ENCODE measurements at places on chromosomes 2 and 18.

- peak; percentile 56 for DNase-seq
Measured at GRCh38 chr18:68735483-68736343, 20.8 kb upstream of the TMX3 start.

DNA sequence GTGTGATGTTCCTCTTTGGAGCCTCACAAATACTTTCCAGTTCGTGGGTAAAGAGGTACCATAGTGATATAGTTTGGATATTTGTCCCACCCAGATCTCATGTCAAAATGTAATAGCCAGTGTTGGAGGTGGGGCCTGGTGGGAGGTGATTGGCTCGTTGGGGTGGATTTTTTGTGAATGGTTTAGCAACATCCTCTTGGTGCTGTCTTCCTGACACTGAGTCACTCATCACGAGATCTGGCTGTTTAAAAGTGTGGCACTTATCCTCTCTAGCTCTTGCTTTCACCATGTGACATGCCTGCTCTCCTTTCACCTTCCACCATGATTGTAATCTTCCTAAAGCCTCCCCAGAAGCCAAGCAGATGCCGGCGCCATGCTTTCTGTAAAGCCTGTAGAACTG lies 3.0 kb upstream of the CCDC93 start:
- no peak for DNase-seq

GRCh38 chr2:191907091-191907490 lies 60.2 kb upstream of the CAVIN2 start:
- DNase-seq: no peak

- no peak for DNase-seq
Measured at GRCh38 chr2:48799601-48800000, 44.1 kb upstream of the LHCGR start.

DNA sequence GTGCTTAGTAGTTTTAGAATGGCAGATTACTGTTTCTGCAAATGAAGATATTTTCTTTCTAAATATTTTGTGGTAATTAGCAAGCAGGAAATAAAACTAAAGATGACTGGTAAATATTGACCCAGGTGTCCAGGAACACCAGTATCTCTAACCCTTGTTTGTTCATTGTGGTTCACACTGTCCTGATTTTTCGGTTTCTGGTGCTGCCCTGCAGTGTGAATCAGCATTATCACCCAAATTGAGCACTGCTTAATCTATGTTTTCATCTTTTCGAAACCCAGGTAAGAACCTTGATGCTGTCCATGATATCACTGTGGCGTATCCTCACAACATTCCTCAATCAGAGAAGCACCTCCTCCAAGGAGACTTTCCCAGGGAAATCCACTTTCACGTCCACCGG lies 167.4 kb downstream of the CAPN13 start:
- DNase-seq: peak; percentile 2
